Activated gamma-delta T cell treated with anti-CD3 and anti-CD28 coated beads, Interleukin-2, amount 50 U/mL, for 16 hours (primary cell): ENCODE measurements at places on chromosomes 1 and 21.

DNA sequence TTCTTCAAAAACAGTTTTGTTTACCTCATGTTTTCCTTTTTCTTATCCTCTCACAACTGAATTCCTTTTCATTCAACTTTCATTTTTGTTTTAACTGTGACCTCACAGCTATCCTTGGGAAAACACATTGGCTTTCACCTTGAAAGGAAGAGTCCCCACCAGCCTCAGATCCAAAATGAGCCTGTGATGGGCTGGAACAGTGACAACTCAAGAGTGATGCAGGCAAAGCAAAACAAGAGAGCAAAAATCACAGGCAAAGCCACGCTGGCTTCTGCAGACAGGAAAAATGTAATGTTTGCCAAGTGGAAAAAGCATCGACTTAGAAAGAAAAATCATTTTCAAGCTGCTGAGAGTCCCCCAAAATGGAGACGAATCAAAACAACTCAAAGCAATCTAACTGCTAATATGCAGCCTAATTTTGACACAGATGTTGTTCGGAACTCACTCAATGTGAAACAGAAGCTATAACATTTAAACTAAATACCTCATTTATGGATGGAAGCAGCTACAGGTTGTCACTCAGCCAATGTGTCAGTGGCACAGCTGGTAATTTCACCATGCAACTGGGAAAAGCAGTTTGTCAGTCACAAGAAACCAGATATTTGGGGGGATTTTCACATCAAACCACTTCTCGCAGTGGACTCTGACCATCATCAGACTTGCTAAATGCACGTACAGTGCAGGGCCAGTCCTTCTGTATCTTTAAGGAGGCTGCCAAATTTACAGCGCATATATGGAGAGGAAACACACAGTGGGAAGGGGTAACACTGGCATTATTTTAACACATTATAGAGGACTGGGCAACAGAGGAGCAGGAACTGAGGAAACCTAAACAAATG is 50.7 kb downstream of the ALG14 start:
- DNase-seq: no peak

- DNase-seq: no peak
These were observed 36.1 kb upstream of the CHIT1 start for GRCh38 chr1:203265541-203265940.

DNA sequence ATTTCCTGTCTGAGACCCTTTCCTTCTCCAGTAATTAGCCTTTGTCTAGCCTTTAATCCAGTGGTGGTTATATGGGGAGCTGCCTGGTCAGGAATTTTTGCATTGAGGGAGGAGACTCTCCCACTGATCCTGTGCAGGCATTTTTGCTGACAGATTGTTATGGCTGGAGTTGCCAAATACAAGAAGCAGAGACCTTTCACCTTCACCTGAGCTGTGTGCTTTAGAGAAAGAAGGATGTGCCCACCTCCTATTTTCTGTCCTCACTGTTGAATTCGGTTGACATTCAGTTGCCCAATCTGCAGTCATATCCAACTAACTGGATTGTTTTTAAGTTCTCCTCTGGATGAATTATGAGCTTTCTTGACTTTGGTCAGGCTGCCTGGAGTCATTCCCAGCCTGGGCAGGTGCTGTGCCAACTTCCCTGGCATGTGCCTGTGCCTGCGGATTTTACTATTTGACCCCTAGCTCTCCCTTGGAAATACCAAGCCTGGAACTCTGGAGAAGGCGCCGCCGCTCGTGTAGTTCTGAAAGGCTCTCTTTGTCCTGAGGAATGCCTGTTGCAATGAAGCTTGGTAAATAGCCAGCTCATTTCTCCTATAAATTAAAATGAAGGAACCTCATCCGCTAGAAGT is 143.9 kb downstream of the NOS1AP start:
- DNase-seq: no peak

GRCh38 chr1:58968360-58968952 is 184.6 kb upstream of the JUN start:
- DNase-seq: no peak

DNA sequence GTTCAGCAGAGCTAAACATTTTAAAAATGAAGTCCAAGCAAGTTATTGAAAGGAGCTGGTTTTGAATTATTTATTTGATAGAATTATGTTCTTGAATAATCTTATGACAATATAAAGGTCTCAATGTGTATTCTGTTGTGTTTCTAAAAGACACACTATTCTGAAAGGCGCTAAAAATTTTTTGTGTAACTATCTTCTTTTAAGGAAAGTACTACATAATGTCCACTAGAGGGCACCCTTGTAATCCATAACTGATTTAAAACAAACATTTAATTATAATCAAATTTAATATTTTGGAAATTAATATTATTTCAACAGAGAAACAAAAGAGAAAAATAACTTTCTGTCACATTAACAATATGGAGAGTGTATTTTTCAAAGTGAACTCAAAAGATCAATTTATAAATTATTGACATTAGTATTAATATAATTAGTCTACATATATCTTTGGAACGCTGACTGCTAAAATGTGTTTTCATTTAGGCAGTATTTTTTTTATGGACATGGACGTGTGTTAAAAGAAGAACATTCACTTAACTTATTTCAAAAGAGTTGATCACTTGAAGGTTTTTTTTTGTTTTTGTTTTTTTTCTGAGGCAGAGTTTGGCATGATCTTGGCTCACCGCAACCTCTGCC is 248.4 kb downstream of the DENND1B start:
- DNase-seq: no peak

DNA sequence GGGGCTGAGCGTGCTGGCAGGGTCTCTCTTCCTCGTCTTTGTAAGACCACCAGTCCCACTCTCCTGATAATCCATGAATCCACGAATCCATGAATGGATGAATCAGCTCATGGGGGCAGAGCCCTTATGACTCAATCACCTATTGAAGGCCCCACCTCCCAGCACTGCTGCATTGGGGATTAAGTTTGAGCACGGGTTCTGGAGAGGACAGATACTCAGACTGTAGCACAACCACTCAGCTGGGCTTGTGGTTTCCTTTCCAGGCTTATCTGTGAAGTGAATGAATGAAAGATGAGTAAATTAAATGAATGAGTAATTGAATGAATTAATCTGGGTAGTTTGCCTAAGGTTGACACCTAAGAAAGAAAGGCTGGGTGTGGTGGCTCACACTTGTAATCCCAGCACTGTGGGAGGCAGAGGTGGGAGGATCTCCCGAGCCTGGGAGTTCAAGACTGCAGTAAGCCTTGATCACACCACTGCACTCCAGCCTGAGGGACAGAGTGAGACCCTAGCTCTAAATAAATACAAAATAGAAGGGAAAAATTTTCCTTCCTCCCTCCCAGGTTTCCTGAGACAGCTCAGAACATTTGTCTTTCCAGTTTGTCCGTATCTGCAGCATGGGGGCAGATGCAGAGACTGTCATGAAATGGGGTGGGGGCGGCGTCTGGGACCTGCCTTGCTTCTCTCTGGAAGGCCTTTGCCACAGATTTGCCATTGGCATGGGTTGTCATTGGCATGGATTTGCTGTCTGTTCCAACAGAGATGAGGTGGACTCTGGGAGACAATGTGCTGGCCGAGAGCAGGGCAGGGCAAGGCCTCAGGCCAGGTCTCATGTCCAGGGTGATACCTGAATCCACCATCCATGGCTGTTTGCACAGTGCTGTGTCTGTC is 187.7 kb upstream of the C1orf174 start:
- DNase-seq: no peak
